ENCODE measurements at places on chromosomes 12 and 14.
A peak's percentile ranks its signal among the peaks of the same experiment; 100 is the strongest.

DNA sequence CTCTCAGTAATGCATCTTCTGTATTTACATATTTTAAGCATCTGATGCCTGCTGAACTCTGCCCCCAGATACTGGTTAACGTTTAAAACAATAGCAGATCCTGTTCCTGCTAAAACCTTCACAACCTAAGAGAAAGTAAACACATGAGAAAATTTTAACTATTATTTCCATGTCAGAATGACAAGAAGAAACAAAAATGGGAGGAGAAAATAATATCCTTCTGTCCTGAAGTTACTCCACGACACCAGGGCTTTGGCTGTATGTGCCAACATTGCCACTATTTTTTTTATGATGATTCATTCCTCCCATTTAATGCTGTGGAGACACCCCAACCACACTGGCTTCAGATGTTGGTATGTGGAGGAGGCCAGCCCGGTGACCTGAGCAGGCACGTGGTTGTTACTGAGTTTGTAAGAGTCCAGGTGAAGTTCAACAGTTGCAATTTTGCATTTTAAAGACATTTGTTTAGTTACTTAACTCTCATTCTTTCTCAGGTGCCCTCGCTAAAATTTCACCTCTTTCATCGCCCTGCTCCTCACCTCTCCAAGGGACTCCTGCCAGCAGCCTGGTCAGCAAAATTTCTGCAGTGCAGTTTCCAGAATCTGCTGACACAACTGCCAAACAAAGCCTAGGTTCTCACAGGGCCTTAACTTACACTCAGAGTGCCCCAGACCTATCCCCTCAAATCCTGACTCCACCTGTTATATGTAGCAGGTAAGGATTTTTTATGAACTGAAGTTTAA is 65.5 kb upstream of the SLCO1C1 start:
- peak; percentile 30 for DNase-seq

DNA sequence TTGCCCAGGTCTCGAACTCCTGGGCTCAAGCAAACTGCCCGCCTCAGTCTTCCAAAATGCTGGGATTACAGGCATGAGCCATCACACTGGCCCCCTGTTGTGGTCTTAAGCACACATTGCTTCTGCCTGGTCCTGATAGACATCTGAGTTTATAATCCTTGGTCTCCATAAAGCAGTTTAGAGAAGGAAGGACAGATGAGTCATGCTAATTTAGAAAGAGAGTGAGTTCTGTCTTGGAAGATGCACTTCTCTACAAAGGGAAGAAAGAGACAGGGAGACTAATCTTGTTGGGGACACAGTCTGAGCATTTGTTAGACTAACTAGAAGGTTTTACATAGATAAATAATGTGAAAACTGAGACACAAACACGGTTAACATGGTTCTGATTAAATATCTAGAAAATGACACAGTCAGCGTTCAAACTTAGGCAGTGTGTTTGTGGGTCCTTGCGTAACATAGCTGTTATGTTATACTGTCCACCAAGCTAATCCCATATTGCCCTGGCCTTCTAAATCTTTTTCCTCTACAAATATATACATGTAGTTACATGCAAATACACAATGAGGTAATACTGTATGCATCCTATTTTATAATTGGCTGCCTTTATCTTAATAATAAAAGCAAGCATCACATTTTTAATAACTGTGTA is 31.0 kb downstream of the SAMD4A start:
- DNase-seq, result no peak

DNA sequence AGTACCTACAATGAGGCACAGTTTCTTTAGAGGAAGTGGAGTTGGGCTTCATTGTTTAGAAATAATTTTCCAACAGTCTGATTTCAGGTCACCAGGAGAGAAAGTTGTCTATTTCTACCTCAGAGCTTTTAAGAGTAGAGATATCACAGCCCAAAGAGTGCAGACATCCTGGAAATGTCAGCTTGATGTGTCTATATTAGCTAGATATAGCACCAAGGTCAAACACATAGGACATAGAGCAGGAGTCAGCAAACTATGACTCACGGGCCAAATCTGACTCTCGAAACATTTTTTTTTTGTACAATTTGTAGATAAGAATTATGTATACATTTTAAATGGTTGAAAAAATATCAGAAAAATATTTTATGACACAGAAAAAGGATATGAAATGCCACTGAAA is 53.7 kb downstream of the KCNC2 start:
- no peak for DNase-seq

DNA sequence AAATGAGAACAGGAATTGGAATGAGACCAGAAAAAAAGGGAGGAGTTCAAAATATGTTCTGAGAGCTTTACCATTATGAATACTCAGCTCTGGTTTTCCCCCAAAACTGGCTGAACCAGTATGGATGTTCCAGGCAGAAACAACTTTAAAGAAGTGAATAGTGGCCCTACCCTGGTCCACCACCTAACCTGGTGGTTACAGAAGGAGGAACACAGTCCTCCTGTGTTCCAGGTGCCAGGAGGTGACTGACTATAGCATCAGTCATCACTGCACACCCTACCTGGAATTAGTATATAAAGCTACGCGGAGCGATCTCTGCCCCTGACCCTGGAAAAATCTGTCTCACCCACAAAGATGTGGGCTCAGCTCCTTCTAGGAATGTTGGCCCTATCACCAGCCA is at the start of gene A2ML1:
TSS of gene A2ML1 (plus strand) at position 324 of the 400 bp plus-strand sequence. CDS start at position 355, 31 bp downstream.
- DNase-seq, result no peak

DNA sequence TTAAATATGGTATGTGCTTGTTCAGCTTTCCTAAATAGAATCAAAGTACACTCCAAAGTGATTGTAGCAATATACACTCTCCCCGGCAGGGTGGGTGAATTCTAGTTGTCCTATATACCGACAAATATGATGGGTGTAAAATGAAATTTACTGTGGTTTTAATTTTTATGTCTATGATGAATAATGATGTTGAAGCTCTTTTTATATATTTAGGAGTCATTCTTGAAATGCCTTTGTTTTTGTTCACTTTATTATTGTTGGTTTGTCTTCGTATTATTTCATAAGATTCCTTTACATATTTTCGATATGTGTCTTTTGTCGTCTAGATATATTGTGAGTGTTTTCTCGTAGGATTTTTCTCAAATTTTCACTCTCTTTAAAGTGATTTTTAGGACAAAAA is 105.7 kb downstream of the PDE3A start:
- DNase-seq, result no peak

- DNase-seq, result no peak
Observed at GRCh38 chr14:35878272-35879150, 52.4 kb downstream of the BRMS1L start.

- no peak for DNase-seq
Observed at GRCh38 chr14:103444837-103445524, 59.8 kb downstream of the MARK3 start.

GRCh38 chr14:93940437-93940836 is 13.3 kb downstream of the FAM181A start:
- no peak for DNase-seq

DNA sequence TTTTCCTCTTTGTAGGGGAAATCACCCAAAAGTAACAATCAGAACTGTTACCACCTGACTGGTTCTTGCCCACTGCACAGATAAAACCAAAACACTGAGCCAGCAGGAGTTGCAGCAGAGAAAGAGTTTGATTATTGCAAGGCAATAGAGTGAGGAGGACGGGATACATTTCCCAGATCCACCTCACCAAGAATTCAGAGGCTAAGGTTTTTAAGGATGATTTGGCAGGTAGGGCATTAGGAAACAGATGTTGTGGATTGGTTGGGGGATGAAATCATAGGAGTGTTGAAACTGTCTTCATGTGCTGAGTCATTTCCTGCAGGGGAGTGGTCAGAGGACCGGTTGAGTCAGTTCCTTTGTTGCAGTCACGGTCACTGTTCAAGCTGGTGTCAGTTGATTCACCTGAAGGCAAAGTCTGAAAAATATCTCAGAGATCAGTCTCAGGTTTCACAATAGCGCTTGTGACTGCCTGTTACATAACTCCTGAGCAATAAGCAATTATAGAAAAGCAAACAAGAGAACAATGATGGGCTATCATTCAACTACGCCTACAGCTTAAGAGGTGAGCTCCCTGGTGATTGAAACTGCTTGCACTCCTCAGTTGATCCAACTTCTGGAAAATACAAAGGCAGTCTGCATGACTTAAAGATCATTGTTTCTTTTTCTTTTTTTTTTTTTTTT is 20.3 kb upstream of the AMN1 start:
- DNase-seq, result peak; percentile 65

DNA sequence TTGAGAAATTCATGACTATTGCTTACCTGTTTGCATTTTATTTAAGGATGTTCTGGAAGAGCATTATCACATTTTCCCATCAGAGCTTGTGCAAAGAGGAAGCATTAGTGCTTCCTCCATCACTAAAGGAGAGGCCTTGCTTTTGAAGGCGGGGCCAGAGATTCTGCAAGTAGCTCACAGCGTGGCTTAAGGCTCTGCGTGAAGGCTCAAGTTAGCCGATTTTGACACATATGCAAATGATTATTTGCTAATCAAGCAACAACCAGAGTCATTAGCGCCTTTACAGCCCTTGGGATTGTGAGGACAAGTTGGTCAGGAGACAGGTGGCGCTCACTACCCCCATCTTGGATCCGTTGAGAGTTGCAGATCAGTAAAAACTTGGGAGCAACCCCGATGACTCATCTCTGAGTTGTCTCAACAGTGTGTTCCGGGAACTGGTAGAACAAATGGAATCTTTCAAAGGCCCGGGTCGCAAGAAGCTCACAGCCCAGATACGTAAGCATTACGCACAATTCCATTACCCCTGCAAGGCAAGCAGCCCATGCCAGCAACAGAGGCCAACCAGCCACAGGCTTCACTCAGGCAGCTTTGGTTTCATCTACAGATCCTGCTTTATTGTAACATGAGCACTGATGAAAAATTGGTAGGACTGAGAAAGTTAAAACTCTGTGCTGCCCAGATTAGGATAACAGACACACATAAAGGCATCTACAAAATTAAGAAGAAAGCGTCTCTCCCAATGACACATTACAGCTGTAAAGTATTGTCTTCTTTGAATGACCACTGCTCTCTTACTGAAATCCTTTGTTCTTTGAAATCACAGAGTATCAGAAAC is 34.9 kb upstream of the SPTSSA start:
- no peak for DNase-seq

- DNase-seq, result no peak
Observed at GRCh38 chr14:83355609-83356008, 1822.0 kb upstream of the SEL1L start.

DNA sequence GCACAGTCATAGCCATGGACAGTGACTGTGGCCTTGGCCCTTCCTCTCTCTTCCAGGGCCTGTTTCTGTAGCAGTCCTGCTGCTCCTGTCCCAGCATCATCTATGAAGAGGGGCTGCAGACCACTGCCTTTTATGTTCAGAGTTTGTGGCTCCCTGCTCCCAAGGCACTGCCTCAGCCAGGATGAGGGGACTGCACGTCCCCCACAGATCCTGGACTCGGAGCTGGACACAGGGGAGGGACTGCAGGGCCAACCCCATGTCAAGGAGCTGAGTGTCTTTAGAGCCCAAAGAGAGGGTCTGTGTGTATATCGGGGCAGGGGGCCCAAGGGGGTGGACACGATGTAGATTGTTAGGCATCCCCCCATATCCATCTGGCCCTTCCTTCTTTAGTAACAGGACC is 60.6 kb upstream of the DIO3 start:
- DNase-seq, result no peak
